ENCODE measurements at places on chromosomes 7 and 10.

- no peak for DNase-seq
Measured at GRCh38 chr7:41921453-41921981, 218.6 kb upstream of the INHBA start.

GRCh38 chr7:1972744-1973143 lies 260.0 kb downstream of the MAD1L1 start:
- DNase-seq = no peak

DNA sequence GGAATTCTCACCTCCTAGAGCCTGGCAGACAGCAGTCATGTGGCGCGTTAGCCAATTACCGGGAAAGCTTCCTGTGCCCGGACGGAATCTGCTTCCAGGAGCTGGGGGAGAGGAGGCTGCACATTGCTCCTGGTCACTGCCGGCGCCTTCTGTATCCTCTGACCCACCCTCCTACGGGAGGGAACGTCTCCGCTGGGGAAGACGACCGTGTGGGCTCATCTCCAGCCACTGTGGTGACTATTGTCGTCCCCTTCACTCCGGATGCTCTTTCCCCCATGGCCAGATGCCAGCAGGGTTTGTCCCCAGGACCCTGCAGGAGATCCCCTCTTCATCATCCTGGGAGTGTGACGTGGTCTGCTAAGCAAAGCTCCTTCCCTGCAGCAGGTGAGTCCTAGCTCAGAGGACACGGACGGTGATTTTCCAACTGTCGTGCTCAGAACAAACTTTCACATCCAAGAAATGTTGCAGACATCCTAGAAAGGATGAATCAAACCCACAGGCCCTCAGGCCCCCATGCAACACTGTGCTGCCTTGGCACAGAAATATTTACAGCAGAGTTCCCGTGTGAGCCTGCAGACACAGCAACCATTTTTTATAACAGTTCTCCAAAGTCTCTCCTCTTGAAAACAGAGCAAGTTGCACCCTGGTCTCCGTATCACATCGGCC lies 29.6 kb upstream of the FAM20C start:
- no peak for DNase-seq

GRCh38 chr10:34918060-34918775 lies 103.1 kb upstream of the PARD3 start:
- DNase-seq = no peak

DNA sequence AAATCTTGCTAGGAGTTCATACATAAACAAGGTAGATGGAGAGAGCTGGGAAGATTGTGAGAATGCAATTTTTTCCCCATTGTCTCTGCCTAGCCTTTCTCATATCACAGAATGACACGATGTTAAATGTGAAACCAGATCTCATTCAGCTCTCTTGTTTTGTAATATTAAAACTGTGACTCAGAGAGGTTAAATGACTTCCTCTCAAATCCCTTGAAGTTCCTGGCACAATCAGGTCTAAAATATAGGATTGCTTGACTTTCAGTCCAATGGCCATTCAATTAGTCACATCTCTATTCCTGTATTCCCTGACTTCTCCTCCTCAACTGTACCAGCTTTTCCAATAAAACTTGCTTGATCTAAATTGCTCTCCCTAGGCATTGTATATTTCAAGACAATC lies 3.1 kb downstream of the ANKRD22 start:
- DNase-seq = no peak

DNA sequence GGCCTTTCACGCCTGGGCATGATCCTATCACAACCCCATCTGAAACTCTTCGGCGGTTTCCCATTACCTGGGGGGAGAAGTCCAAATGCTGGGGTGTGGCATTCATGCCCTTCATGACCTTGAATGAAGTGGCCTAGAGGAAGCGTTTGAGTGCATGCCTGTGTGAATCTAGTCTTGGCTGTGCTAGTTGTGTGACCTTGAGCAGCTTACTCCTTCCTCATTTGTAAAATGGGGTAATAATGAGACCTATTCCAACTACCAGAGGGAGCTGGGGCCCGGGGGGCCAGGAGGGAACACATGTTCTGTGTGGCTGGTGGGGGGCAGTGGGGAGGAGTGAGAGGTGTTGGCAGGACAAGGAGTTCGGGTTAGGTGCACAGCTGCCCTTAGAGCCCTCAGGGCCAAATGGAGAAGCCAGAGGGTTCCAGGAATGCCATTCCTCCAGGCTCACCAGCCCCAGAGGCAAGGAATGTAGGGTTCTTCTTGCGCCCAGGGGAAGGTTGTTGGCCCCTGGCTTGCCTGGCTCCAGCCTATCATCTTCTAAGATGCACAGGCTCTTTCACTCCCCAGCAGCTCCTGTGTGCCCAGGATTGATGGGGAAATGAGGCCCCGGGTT lies 21.3 kb upstream of the TBRG4 start:
- DNase-seq = no peak

DNA sequence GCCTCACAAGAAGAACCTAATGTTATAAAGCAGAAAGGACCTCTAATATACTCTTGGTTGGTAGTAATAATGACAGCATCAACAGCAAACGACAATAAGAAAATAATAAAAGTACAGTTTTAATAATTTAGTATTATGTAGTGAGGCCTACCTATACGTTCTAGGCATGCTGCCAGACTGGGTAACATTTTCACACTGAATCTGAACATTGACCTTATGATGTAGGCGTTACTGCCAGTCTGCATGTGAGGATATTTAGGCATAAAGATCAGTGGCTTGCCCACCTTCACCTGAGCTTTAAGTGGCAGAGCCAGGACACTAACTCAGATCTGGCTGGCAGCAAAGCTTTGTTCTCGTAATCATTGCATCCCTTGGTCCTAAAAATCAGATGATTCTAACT lies 2.5 kb downstream of the FGL2 start:
- DNase-seq = no peak

DNA sequence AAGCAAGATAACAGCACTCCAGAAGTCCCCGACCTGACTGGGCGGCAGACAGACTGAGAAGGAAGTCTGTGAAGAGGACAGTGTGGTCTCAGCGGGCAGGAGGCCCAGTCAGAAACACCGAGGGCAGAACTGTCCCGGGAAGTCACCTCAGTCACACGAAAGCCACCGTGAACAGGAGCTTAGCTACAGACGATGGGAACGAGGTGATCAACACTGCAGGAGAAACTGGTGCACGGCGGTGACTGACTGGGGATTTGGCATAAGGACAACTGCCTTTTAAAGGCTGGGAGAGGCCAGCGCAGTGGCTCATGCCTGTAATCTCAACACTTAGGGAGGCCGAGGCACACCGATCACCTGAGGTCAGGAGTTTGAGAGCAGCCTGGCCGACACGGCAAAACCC lies 217.8 kb downstream of the PTPRN2 start:
- no peak for DNase-seq
